ENCODE measurements at places on chromosomes 7 and 10.

- DNase-seq = no peak
Observed at GRCh38 chr10:119619215-119619614, 22.5 kb upstream of the TIAL1 start.

DNA sequence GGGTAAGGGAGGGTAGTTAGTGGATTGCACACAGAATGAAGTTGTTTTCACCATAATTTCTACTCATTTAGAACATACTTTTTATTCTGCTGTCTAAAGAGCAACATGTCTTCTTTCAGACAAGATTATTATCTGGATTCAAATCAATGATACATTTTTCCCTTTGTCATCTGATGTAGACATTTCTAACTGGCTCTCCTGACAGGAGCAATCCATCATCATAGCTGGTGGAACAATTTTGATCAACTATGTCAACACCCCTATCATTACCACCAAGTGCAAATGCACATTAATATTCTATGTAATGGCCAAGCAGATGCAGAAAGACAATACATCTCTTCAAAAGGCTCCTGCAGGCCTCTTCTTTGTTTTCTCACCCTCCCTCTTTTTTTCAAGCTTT lies 672.9 kb upstream of the LRRTM3 start:
- no peak for DNase-seq

DNA sequence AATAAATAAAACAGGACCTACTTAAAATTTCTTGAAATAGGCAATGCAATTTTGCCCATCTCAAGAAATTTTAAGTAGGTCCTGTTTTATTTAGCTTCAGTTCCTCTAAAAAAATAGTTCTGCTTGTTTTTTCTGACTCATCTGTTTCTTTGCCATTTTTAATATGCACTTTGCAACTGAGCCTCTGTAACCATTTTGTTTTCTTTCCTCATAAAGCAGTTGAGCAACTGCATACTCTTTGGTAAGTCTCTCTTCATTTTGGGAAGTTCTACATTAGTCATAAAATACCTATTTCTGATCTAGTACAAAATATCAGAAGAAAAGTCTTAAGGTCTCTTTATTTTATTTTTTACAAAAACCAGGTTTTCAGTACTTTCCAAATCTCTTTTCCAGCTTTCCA lies 18.0 kb downstream of the TAS2R40 start:
- no peak for DNase-seq

GRCh38 chr7:148609045-148609725 lies 18.6 kb downstream of the C7orf33 start:
- no peak for DNase-seq

GRCh38 chr10:48751730-48752129 lies 67.1 kb downstream of the WDFY4 start:
- DNase-seq = no peak

- no peak for DNase-seq
Observed at GRCh38 chr7:155263581-155264143, 34.0 kb upstream of the INSIG1 start.

- DNase-seq = no peak
Observed at GRCh38 chr10:105068497-105068896, 427.4 kb downstream of the SORCS3 start.

All from NCI-H1048 (cell line).